ENCODE measurements at places on chromosomes 11 and 22.

GRCh38 chr22:44928711-44929358 lies 81.0 kb downstream of the PHF21B start:
- no peak for DNase-seq

- DNase-seq = no peak
Observed at GRCh38 chr11:128346804-128347203, 240.6 kb downstream of the ETS1 start.

- no peak for DNase-seq
Observed at GRCh38 chr11:119533462-119533861, 110.5 kb upstream of the THY1 start.

GRCh38 chr22:21707677-21708076 lies 27.9 kb downstream of the YPEL1 start:
- DNase-seq = no peak

- no peak for DNase-seq
Observed at GRCh38 chr11:47524291-47524874, 28.5 kb downstream of the CELF1 start.

GRCh38 chr11:114025329-114025907 lies 34.1 kb upstream of the ZBTB16 start:
- no peak for DNase-seq

DNA sequence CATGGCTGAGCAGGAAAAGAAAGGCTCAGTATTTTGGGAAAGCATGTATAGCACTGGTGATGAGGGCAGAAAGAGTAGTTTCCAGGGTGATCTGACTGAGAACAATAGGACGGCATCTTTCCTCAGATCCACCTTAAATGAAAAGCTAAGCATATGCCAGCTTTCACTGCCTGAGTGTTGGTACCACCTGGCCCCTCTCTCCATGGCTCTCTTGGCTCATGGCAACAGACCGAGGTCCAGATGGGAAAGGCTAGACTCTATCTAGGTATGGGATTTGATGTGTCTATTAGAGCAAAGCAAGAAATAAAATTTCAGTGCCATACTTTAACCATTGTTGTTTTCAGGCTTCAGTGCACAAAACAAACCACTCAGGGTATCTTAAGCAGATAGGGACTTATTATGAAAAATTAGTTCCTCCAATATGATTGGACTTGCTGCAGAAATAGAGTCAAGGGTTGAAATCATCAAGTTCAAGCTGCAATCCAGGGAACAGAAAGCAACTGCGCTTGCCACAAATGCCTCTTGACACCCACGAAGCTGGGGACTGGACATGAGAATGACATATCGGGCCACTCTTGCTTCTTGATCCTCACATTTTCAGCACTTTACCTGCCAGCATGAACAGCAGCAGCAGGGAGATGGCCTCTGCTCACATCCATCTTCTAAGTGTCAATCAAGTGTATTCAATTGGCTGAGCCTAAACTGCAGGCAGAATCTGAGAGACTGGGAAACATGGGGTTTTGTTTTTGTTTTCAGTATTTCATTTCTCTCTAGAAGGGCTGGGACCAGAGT lies 64.0 kb upstream of the SNX19 start:
- DNase-seq = no peak

- no peak for DNase-seq
Observed at GRCh38 chr11:93585758-93586157, 42.6 kb upstream of the SMCO4 start.

DNA sequence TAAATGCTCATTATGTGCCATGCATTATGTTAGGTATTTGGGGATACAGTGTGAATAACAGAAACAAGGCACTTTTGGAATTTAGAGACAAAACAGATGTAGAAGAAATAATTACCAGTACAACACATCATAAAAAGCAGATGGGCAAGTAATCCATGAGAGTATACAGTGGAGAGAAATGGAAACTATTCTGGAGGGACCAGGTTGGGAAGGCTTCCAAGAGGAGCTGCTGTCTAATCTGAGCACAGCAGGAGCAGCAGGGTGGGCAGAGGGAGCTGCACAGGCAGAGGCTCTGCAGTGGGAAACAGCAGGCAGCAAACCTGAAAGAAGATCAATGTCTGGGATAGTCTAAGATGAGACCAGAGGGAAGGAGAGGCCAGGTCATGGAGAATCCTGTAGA lies 268.7 kb upstream of the CCDC90B start:
- no peak for DNase-seq

GRCh38 chr22:22058633-22059290 lies 76.2 kb upstream of the TOP3B start:
- no peak for DNase-seq

DNA sequence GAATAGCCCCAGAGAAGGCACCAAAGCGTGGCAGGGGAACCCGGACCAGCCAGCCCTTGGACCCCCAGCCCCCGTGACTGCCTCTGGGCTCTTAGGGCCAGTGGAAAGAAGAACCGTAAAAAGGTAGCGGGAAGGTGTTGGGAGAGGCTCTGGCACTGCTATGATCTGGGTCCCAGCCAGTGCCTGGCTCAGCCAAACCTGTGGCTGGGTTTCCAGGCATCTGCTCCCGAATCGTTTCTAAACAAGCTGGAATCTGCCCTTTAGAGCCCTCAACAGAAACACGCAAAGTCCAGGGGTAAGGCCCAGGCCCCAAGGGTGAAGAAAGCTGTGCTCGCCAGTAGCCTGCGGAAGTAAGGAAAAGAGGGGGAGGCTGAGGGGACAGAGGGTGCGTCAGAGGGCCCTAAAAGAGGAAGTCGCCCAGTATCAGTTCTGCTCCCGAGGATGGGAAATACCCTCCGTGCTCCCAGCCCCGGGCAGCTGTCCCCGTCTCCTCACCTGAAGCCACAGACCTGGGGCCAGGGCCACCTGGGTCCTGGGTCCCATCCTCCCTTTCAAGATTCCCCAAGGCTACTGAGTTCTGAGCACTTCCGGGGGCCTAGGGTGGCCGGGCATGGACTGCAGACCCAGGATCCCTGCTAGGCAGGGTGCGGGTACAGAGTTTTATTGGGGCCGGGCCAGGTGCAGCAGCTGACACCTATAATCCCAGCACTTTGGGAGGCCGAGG lies 24.7 kb downstream of the IL10RA start:
- DNase-seq = peak; percentile 67
